ENCODE measurements at places on chromosomes 5 and 9.
A peak's percentile ranks its signal among the peaks of the same experiment; 100 is the strongest.

DNA sequence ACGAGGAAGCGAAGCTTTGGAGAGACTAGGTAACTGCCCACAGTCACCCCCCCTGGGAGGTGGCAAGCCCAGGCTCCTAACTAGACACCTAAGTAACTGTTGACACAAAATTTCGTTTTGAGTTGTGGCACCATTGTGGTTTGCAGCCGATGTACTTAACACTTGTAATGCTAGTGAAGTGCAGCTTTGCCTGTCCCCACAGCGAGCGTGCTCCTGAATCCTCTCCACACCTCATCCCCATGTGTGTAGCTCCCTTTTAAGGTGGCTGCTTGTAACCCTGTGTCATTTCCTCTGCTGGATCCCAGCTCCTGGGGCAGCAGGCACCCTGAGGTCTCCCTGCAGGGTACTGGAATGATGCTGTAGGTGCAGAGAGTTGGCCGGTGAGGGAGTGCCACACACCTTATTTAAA lies 114.9 kb downstream of the TRIO start:
- no peak for DNase-seq

DNA sequence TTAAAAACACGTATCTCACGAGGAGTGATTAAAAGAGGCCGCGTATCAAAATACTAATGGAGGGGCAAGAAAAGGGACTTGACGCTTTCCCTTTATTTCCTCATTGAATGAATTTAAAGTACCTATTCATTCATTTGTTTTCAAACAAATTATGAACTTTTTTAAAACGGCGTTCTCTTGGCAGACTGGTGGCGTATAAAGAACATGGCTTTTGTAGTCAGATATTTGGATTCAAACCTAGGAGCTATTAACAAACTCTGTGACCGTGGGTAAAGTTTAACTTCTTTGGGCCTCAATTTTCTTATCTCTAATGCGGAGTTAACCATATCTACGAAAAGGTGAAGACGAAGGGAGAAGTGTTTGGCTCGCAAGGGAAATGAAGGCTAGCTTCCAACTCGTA lies 876 bp downstream of the CAAP1 start:
- DNase-seq, result no peak

DNA sequence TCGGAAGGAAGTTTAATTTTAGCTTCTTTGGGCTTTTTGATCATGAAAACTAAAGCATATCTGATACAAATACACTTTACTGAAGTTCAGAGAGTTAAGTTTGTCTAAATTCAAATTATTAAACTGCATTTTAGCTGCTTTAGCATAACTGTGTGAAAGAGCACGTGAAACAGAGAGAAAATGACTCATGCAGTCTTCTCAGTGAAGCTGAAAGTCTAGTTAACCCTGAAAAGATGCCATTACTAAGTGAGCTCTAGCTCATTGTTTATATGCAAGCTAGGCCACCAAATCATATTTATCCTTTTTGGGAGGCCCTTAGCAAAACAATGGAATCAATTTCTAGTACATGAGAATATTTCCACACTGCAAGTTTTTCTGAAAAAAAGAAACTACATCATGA lies 27.6 kb downstream of the TPD52L3 start:
- DNase-seq, result peak; percentile 80

DNA sequence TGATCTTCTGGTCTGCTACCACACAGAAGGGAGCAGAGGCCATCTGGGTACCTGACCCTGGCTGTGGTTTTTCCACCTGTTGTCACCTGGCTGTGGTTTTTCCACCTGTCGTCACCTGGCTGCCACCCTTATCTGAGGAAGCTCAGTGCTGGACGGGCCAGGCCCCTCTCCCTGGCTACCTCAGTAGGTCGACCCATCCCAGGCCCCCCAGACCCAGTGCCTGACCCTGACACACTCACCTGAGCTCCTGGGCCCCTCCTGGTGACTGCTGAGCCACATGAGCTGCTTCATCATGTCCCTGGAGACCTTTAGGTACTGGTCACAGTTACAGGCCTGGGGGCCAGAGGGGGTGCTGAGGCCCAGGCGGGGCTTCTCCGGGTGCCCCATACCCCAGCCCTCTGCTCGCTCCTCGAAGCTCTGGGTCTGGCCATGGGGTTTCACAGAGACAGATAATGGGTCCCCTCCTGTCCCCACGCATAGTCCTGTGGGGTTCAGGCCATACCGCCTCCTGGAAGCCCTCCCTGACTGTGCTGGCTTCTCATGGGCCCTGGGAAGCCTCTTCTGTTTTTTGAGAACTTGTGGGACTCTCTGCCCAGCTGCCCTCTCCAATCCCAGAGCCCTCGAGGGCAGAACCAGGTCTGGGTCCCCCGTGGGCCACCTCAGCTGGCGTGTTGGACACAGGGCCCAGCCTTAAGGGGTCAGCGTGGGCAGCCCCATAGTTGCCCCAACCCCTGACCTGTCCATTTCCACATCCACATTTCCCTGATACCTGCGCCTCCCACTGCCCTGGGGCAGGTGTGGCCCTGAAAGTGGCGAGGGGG lies 7.5 kb upstream of the NRARP start:
- no peak for DNase-seq

DNA sequence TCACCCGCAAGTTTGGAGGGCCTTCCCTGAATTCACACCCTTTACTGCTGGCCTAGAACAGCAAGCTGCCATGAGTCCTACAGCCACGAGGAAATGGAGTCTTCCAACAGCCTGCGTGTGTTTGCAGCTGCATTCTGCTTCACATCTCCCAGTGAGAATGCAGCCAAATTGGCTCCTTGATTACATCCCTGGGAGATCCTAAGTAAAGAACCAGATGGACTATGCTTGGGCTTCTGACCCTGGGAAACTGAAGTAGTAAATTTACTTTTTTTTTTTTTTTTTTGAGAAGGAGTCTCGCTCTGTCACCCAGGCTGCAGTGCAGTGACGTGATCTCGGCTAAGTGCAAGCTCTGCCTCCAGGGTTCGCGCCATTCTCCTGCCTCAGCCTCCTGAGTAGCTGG lies 617.0 kb upstream of the CDH18 start:
- DNase-seq, result no peak

GRCh38 chr9:109159583-109159982 lies 7.5 kb downstream of the FRRS1L start:
- no peak for DNase-seq

DNA sequence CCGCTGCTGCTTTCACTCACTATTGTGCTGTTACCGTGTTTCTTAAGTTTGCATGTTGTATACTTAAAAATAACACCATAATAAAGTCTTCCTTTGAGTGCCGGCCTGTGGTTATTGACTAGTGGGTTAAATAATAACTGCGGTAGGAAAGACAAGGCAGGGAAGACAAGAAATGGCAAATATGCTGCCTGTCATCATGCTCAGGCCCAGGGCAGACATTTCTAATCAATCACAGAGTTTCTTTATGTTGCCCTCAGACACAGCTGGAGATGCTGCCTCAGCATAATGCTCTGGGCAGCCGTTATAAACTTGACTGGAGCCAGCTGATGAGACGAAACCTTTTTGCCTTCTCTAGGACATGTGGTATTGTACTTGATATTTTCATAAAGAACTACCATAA lies 215.0 kb downstream of the GAPVD1 start:
- DNase-seq, result no peak

DNA sequence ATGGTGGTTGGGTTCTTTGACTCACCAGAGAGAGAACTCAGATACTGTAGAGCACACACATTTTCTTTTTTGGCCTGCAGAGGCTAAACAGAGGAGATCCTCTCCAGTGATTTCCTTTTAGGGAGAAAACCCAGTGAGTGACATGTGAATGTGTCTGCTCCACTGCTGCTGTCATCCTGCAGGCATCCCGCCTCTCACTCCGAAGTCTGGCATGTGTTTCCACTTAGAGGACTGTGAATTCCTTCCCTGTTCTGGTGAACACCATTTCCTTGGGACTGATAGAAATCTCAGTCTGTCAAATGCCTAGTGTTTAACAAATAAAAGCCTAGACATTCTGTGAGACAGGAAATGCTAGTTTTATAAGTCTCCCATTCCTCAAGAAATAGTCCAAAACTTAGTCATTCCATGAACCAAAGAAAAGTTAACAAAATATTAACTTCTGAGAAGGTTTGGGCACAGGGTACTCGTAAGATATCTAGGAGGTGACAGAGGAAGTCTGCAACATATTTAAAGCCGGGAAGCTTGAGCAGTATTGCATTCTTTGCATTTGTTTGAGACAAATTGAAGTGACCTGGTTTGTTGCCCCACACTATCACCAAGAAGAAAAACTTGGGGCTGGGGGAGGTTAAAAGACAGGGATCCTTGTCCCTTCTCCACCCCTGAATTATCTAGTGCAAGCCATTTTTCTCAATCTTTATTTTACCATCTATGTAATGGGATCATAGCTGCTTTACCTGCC lies 74.9 kb upstream of the NIPAL4 start:
- DNase-seq, result peak; percentile 97

- peak; percentile 34 for DNase-seq
Observed at GRCh38 chr5:41641621-41642020, 131.2 kb upstream of the PLCXD3 start.

DNA sequence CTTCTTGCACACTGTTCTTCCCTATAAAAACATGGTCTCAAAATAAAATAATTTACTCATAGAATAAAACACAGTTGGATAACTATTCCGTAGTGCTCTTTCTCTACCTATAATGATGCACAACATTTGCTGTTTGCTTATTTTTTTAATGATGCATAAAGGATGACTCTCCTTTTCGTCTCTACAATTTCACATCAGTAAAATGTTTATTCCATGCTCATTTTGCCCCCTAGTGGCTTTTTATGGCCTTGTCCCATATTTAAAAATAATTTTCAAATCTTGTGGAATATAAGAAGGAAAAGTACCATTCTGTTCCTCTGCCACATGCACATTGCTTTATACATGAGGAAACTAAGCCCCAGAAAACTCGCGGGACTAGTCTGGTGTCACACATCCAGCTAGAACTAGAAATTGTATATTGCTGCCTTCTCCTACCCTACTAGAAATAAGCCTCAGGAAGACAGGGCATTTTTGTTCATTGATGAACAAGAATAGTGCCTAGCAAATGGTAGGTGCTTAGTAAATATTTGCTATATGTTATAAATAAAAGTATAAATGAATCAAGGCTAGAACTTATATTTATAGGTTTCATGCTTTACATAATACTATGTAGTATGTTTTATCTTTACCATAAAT lies 12.7 kb downstream of the KCTD16 start:
- peak; percentile 75 for DNase-seq

- DNase-seq, result no peak
Observed at GRCh38 chr9:124769549-124770358, 1.4 kb downstream of the NR6A1 start.

DNA sequence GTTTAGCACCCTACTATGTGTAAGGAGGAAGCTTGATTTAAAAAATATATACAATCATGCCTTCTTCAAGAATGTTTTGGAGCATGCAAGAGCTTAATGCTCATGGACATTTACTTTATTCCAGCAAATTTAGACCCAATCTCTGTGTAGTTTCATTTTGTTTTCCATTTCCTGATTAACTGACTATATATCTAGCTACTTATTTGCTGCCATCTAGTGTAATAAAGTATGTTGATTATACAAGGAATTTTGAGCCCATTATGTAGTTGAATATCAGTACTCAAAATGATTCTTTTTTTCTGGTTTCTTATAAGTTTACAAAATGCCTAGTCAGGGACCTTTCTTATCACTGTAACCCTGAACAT lies 100.0 kb upstream of the CCDC152 start:
- peak; percentile 21 for DNase-seq

DNA sequence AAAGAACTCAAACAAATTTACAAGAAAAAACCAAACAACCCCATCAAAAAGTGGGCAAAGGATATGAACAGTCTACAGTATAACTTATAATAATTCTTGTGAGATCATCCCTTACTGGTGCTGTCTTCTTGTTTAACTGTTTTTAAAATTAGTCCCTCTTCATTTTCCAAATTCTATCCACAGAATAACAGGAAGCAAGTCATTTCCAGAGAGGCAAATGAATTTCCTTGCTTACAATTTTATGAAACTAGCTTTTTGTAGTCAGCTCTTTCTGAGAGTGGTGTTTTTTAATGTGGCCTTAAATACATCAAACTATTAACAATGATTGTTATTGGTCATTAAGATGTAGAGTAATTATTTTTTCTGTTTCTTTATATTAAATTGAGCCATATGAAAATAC lies 40.6 kb downstream of the FAM174A start:
- DNase-seq, result no peak

GRCh38 chr5:168612996-168613395 lies 33.8 kb upstream of the PANK3 start:
- DNase-seq, result no peak

DNA sequence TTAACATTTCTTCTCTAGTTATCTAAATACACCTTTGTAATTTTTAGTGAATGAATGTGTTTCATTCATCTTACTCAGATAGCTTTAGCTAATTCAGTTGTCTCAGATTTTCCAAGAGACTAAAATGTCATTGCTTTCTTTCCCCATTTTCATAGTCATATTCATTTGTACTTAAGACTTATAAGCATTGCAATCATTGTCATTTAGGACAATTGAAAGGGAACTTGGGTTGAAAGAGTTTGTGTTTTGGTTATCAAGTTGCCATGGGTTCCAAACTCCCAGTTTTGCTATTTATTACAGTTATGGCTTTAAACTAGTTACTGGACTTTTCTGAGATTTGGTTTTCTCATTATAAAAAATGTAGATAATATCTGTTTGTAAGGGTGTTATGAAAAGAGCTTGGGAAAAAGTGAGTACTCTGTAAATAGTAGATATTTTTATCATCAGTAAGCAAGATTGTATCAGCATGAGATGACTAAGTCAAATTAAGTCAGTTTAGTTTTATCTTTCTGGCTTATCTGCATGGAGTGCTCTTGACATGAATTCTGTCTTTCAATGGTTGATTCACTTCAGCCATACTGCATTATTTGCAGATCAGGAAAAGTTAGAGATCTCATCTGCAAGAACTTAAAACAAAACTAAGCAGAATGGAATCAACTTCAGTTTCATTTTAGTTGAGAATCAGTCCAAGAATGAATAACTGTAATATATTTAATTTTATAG lies 107.5 kb downstream of the PBX3 start:
- no peak for DNase-seq

GRCh38 chr9:101311758-101312420 lies 72.9 kb downstream of the BAAT start:
- DNase-seq, result peak; percentile 85

DNA sequence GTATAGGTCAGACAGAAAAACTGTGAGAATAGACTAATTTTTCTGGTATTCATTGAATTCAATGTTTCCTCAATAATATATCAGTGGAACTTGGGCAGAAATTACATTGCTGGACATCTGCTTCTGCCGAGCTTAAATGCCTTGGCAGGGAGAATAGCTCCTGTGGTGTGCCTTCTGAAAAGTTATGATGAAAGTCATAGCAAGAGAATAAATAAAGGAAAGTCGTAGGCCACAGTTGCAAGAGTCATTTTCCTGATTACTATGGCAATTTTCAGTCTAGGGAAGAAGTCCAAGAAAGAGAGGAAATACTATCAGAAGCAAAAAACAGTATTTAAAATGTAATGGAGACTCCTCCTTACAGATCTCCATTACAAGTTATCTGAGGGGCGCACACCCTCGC lies 1596.1 kb upstream of the WWC1 start:
- no peak for DNase-seq

Data from fibroblast of mammary gland (primary cell).